ENCODE measurements at places on chromosomes 2 and 18. TPM values are rescaled to one million over a fixed set of nuclear protein-coding genes. Genes with fewer than 3 reads are reported as not detected.

Gene DTNA
- total RNA-seq = 11.7 TPM

Gene BMP10
- not detected for total RNA-seq

Gene GALNT3
- 0.71 TPM for total RNA-seq

Gene MC4R
- not detected for total RNA-seq

Gene C2orf78
- total RNA-seq = not detected

Gene RUFY4
- not detected for total RNA-seq

Gene CFAP65
- total RNA-seq = not detected

Gene HRH4
- total RNA-seq = under 0.01 TPM

Gene SLC35G4
- not detected for total RNA-seq

Gene EDAR
- not detected for total RNA-seq

Gene SNX17
- total RNA-seq = 143 TPM

Gene EGR4
- total RNA-seq = not detected

Gene IL18RAP
- total RNA-seq = not detected

Gene CFAP53
- total RNA-seq = 0.71 TPM

Gene SOCS6
- total RNA-seq = 49.5 TPM

Gene HOXD13
- 0.09 TPM for total RNA-seq

Gene MEP1B
- not detected for total RNA-seq

Gene KANSL1L
- 18.6 TPM for total RNA-seq

Gene ELAC1
- 5.4 TPM for total RNA-seq

Gene TCF23
- total RNA-seq = not detected

Gene MBD2
- 27.6 TPM for total RNA-seq

Gene DNAH6
- total RNA-seq = 0.09 TPM

Gene ELOA2
- total RNA-seq = not detected

Gene SATB2
- total RNA-seq = 19.0 TPM

Gene GPR39
- total RNA-seq = 0.28 TPM

Gene ZNF892
- total RNA-seq = 3.0 TPM

Gene COQ10B
- 44.9 TPM for total RNA-seq

Gene ICOS
- total RNA-seq = not detected

Gene KCTD1
- total RNA-seq = 6.7 TPM

Gene REG3A
- not detected for total RNA-seq

Gene POTEJ
- total RNA-seq = not detected

Gene ITGB6
- total RNA-seq = not detected

Gene NPHP1
- 6.9 TPM for total RNA-seq

Gene LRRC30
- not detected for total RNA-seq

Gene BCL11A
- 0.14 TPM for total RNA-seq

Gene CIDEA
- not detected for total RNA-seq

Gene LHCGR
- total RNA-seq = not detected

Gene SERPINB12
- total RNA-seq = not detected

Gene FEV
- not detected for total RNA-seq

Gene GPR45
- not detected for total RNA-seq

Gene OR6B2
- total RNA-seq = not detected

All from smooth muscle cell of bladder (primary cell).